ENCODE measurements at places on chromosomes 16 and 17.
A peak's percentile ranks its signal among the peaks of the same experiment; 100 is the strongest.

DNA sequence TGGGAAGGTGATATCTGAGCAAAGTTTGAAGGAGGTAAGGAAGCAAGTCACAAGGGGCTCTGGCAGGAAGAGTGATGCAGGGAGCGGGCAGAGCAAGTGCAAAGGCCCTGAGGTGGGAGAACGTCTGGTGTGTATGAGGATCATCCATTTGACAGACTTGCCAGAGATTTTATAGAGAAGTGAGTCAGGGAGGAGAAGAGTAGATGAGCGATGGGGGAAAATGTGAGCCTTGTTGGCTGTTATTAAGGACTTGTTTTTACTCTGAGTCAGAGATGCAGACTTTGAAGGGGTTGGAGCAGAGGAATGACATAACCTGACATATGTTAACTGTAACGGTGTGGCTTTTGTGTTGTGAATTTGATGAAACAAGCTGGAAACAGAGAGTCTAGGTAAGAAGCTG is 3.5 kb upstream of the CLEC10A start:
- DNase-seq, result no peak

DNA sequence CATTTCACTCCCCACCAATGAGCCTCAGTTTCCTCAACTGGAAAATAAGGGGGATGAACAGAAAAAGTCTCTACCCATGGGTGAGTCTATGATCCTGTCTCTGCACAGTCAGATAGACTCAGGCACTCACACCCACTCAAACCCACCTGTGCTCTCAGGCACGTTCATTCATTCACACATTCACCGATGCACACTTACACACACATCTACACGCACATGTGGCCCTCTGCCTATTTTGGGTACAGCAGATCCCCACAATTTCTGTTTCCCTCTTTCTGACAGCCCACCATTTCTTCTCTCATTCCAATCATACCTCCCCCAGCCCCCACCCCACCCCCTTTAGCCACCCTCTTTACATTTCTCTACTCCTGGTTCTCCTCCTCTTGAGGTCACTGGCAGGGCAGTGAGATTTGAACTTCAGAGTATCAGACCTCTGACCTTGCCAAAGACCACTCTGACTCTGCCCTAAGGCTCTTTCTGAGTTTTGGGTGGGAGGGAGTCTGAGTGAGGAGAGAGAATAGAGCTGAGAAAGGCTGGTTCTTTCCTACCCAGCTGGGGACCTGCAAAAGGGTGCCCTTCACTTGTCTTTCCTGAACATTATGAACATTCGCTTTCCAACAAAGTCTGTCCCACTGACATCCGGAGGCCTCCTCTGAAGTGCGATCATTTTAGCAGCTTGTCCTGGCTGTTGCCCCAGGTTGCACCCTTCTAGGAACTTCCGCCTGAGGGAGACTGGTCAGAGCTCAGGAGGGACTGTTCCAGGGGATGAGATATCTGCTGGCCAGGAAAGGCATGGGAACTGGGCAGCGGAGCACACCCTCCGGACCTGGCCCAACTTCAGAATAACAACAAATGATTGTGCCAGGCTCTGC is 10.1 kb upstream of the COL1A1 start:
- no peak for DNase-seq

DNA sequence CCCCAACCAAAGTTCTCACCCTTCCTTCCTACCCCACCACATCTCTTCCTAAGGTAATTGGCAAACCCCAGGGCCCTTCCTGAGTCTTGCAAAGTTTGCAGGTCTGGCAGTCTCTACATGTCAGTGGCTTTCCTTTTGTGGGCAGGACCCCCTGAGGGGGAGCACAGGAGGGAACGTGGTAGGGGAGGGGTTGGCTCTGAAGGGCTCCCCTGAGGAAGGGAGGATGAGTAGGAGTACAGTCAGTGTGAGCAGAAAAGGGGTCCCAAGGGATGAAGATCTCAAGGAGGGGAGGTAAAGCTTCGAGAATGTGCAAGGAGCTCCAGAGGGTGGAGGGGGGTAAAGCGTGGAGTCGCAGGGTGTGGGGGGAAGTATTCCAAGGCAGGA is 206.9 kb downstream of the RAB11FIP4 start:
- DNase-seq, result peak; percentile 23

DNA sequence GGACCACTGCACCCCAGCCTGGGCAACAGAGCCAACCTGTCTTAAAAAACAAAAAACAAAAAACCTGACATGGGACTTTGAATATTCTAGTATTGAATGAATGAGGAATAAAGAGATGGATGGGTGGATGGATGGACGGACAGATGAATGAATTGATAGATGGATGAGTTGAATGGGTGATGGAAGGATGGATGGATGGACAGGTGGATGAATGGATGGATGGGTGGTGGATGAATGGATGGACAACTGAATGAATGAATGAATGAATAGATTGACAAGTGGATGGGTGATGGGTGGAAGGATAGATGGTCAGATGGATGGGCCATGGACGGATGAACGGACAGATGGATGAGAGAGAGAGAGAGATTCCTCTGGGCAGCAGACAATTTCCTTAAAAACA is 22.8 kb upstream of the CEP20 start:
- no peak for DNase-seq

DNA sequence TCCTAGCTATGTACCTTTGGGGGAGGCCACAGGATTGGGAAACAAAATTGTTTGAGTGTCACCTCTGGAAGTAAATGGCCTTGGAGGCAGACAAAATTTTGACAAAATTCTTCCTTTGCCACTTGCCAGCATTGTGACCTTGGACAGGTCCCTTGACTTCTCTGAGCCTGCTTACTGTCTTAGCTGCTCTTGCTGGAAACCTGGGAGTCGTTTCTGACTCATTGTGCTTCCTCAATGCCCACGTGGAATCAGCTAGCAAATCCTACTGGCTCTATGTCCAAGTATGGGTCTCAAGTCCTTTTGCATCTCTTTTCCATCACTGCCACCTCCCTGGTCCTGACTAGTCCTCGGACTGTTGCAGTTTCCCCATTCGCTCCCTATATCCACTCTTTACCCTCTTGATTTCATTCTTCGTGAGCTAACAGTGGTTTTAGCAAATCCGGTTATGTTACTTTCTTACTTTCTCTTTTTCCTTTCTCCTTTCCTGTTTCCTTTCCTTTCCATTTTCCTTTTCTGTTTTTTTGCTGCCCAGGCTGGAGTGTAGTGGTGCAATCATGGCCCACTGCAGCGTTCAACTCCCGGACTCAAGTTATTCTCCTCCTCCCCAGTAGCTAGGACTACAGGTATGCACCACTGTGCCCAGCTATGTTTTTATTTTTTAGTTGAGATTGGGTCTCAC is 68.1 kb upstream of the LGALS9 start:
- no peak for DNase-seq

GRCh38 chr17:45334701-45335677 is 18.2 kb upstream of the MAP3K14 start:
- DNase-seq, result peak; percentile 31

- DNase-seq, result no peak
Observed at GRCh38 chr17:43403846-43404245, 5.1 kb downstream of the ARL4D start.

DNA sequence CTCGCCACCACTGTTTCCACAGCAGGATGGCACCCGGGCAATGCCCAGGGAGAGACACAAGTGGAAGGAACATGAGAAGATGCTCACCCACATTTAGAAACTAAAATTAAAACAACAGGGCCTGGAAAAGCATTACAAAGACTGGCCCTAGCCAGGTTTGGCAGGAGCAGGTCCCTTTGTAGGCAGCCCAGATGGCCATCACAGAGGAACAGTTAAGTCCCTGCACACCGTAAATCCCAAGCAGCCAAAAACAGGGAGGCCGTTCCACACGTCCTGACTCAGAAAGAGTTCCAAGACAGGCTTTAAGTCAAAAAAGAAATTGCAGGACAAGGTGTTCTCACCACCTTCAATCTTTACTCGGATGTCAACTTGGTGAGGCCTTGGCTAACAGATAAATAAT is 127.1 kb downstream of the DYNLRB2 start:
- no peak for DNase-seq

DNA sequence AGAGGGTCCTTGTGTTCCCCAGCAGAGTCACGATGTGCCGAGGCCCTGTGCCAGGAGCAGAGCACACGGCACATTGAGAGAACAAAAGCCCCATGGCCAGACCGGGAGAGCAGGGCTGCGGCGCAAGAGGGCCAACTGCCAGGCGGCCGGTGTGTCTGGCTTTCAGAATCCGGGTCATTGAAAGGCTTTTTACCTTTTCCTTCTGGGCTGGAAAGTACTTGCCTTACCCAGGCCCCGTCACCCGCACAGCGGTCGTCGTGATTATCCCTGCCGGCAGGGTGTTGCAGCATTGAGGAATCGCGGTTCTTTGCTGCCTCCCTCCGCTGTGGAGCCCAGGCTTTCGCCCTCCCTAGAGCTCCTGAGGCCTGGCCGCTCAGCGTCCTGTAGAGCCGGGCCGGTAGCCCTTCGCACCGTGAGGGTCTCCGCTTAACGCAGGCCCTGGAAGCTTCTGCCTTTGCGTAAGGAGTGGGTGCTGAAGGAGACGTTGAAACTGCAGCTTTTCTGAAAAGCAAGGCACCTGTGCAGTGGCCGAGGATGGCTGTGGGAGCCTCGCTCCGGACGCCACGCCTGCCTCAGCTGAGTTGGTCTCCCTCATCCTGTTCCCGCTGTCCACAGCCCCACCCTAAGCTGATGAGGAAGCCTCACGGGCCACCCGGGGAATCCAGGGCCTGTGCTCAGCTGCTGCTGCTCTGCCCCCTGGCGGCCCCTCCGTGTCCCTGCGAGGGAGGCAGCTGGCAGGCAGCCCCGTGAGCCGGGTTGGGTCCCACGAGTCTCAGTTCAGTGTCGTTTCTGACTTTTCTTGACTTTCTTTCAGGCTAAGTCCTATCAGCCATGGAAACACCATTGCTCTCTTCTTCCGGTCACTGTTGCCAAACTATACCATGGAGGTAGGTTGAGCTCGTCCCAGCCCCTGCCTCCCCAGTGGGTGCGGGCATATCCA is 8.6 kb upstream of the MC1R start:
- peak; percentile 86 for DNase-seq

- no peak for DNase-seq
Observed at GRCh38 chr16:8853611-8854010, 15.2 kb downstream of the CARHSP1 start.

GRCh38 chr17:31830971-31831858 is 27.8 kb downstream of the COPRS start:
- no peak for DNase-seq

GRCh38 chr17:12341328-12341727 is 320.7 kb downstream of the MAP2K4 start:
- no peak for DNase-seq

Measured in suprapubic skin (tissue), 4 donors.